ENCODE measurements at places on chromosomes 4 and X.

DNA sequence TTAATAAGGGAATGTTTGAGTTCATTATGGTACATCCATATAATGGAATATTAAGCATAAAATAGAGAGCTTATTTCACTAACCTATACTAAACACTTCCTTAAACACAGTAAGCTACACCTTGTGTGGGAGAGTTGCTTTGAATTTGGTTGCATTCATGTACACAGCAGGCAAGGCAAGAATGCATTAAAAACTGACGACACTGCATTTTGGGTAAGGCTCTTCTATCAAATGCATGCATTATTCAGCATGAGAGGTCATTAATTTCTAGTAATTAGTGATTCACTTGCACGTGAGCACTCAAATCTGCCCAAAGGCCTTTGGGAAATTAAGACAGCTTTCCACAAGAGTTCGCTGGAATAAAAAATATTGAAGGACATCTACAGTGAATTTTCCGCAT is 8.8 kb upstream of the C1GALT1C1 start:
- DNase-seq = no peak

GRCh38 chr4:176409627-176410026 is 89.9 kb downstream of the SPCS3 start:
- no peak for DNase-seq

- DNase-seq = no peak
These were observed 87.5 kb upstream of the UXT start for GRCh38 chrX:47746446-47746845.

DNA sequence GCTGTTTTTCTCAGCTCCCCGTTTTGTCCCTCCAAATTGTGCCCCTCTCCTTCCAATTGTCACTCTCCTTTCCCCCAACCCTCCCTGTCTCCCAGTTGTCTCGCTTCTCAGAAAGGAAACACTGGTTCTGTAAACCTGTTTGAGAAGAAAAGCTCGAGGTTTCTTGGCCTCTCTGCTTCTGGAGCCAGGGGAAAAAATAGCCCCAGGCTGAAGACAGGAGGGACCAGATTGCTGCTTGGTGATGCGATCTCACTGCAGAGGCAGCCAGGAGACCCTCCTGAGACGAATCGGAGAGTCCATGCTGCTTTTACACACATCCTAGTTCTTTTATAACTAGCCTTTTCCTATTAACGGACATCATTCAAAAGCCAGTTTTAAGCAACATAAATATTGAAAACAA is 21.2 kb downstream of the TRIML1 start:
- DNase-seq = no peak

DNA sequence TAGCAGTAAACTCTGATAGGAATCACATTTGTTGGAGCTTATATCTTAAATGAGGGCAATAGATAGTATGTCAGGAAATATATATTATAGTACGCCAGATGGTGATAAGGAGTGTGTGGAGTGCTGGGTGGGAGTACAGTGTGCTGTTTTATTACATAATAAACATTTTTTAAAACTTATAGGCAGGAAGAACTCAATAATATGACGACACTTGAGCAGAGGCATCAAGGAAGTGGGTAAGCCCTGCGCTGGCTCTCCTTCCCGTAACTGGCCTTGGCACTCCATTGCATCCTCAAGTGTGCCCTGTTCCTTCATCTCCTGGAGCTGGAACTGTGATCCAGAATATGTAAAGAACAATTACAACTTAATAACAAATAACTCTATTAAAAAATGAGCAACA is 123.8 kb downstream of the ELOVL6 start:
- no peak for DNase-seq

DNA sequence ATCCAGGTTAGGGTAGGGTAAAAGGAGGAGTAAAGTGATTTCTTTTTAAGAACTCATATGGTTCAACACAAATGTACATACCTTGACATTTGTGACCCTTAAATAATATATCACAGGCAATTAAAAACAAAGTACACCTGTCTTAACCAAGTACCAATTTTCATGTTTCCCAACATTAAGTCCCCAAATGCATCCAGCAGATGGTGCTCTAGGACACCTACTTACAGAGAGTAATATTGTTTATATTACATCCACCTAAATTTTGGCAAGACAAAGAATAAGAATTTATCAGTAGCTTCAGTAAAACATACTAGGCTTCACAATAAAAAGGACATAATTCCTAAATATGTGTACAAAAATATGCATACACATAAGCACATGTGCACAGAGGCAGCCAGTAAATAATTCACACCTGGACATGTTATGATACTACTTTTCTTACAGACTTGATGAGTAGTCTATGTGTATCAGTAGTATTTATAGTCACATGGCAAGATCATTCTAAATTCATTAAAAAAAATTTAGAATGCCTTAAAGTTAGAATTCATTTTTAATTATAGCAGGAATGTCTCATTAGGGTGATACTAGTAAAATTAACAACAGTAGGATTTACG is 219.7 kb downstream of the DCLK2 start:
- no peak for DNase-seq

- no peak for DNase-seq
These were observed 101.6 kb upstream of the TEX13D start for GRCh38 chrX:124230655-124231450.

- DNase-seq = no peak
These were observed 509.7 kb downstream of the INPP4B start for GRCh38 chr4:142336251-142336934.

GRCh38 chr4:126992910-126993309 is 639.8 kb upstream of the INTU start:
- no peak for DNase-seq

- no peak for DNase-seq
These were observed 64.1 kb upstream of the GPR78 start for GRCh38 chr4:8516061-8516573.

DNA sequence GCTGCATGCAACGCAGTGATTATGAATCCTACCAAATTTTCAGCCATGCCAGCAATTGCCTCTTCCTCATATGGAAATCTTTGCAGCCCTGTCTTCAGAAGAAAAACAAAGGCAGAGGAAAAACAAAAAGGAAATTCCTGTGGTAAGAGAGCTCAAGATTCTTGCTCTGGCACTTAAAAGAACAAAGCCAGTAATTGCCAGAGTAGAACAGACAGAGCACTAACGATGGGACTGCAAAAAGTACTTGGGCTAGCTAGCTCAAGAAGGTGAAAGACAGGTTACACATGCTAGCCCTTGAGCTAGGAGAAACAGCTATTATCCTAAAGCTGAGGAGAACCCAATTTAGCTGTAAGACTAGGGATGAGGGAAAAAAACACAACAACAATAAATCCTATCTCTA is 582.3 kb downstream of the KCNIP4 start:
- no peak for DNase-seq

DNA sequence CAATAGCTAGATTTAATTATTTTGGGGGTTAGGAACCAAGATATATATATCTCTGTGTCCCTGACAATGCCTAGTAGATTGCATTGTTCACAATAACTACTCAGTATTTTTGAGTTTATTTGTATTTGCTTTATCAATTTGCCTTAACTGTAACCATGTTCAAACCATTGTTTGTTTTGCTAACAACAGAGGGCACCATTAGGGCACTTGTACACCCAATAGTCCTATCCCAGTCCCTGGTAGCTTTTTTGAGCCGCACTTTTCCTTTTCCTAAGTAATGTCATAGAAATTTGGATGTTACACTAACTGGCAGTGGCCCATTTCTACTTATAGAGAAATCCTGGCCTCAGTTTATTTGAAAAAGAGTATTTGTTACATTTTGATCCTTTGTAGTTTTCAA is 575 bp upstream of the KLHL5 start:
- DNase-seq = no peak

- no peak for DNase-seq
These were observed 311.8 kb downstream of the HS3ST1 start for GRCh38 chr4:11116940-11117339.

- DNase-seq = no peak
These were observed 12.2 kb upstream of the WFS1 start for GRCh38 chr4:6257247-6258025.

- DNase-seq = no peak
These were observed 91.0 kb downstream of the AMMECR1 start for GRCh38 chrX:110226931-110227330.

DNA sequence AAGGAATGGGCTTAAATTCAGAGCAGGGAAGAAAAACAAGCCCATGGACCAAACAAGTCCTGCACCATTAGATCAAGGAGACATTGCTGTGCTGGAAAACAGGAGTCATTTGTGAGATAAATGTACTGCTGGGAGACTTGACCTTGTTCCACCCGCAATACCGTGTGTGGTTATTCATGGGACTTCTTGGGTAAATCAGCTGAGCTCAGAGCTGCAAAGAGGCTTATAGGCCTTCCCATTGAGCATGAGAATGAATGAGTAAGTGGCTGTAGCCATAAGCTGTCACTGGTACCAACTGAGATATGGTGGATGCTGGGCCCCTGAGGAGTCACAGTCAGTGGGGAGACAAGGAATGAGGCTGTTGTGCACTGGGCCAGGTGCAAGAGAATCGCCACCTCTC is 2.3 kb upstream of the CYTL1 start:
- DNase-seq = no peak

GRCh38 chr4:177308125-177308524 is 1.5 kb upstream of the NEIL3 start:
- no peak for DNase-seq

- DNase-seq = no peak
These were observed at the start of gene SLC26A1 for GRCh38 chr4:993111-994029. SLC26A1 (minus strand) TSS chr4:993404; CDS start chr4:991703, 1,701 bp downstream.

DNA sequence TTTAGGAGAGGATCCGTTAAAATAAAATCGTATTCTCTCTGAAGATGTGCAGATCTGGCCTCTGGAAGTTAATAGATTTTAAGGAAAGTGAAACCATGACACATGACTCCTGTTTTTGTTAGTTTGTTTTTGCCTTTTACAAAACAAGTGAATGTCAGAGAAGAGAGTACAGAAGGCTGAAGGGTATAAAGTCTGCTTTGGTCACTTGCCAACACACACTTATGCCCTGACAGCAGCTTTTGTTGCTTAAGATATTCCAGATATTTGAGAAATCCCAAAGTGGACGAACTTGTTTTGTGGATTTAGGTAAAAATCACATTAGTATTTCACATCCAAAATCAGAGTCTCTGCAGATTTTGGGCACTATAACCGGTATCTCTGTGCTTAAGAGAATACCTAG is 192.4 kb upstream of the RASGEF1B start:
- no peak for DNase-seq

GRCh38 chr4:109998867-109999584 is 86.3 kb downstream of the EGF start:
- DNase-seq = no peak

DNA sequence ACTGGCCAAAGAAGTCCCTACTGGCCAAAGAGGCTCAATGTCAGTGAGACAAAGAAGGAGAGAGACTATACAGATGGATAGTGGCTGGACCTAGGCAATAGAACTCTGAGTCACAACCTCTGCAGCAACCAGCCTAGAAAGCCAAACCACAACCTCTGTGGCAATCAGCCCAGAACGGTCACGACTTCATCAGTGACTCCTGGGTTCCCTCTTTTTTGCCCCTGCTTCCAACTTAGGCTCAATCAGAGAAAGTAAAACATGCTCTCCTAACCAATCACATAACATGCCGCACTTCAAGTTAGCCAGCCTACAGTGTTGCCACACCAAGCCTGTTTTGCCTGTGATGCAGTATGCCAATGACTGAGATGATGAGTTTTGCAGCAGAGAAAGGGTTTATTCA is 203.4 kb downstream of the ANAPC10 start:
- DNase-seq = no peak

- no peak for DNase-seq
These were observed 31.2 kb upstream of the TMEM184C start for GRCh38 chr4:147586032-147586431.

GRCh38 chrX:148333989-148334388 is 166.4 kb upstream of the AFF2 start:
- no peak for DNase-seq

DNA sequence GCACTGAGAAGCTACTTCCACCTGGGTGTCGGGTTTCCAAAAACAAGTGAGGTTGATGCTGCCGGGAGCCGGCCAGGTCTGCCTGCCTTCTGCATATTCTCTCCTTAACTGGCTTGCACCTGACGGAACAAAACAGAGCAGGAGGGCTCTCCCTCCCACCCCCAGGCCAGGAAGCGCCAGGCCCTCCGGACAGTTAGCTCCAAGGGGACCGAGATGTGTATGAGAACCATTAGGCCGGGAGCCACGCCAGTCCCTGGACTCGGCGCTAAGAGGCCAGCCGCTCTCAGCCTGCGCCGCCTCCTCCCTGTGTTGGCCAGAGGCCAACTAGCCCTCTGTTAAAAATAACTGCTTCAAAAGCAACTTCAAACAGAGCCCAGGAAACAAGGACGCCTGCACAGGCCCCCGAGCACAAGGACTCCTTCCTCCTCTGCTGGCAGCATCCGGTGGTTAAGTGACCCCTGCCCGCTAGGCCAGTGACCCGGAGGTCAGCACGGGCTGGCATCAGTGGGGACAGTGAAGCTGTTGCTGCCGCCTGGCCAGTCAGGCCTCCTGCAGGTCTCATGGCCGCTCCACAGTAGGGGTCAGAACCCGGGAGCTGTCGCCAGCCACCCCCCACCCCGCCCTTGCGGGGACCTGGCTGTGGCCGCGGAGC is 107.9 kb downstream of the ABLIM2 start:
- DNase-seq = no peak

Data from esophagus squamous epithelium (tissue), 5 donors.